ENCODE measurements at places on chromosomes 16 and 17.

DNA sequence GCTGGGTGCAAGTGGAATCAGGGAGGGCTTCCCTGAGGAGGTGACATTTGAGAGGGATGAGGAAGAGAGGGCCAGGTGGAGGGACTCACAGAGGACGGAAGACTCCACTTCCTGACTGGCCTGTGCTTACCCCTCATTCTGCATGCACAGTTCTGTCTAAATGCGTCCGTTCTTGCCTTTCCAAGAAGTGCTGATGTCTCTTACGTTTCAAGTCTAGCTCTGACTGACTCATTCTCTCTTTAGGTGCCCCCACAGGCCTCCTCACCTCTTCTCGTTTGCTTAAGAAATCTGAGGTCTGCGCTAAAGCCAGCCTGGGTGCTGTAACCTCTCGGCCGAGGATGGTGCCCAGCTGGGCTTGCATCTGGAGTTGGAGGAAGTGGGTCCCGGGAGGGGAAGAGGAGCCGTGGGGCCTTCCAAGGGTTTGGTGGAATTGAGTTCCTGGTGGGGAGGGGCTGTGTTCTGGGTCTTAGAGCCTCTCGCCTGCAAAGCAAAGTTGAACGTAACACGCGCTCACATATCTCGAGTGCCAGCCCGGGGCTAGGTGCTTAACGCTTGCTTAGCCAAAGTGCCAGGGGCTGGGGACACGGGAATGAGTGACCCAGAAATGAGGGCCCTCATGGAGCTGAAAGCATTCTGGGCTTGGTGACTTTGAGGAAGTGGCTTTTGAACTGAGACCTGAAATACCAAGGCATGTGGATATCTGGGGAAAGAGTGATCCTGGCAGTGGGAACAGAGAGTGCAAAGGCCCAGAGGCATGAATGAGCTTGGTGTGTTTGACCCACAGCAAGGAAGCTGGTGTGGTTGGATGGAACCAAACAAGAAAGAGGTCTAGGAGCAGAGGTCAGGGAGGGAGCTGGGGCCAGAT, 4.8 kb downstream of the IL4R start:
- DNase-seq, result peak; percentile 82

- no peak for DNase-seq
These were observed 483.1 kb downstream of the CDH11 start for GRCh38 chr16:64638766-64639165.

- DNase-seq, result no peak
These were observed 185.5 kb upstream of the NLRP1 start for GRCh38 chr17:5769593-5770354.

- no peak for DNase-seq
These were observed 382.8 kb downstream of the SEC14L1 start for GRCh38 chr17:77523540-77523939.

DNA sequence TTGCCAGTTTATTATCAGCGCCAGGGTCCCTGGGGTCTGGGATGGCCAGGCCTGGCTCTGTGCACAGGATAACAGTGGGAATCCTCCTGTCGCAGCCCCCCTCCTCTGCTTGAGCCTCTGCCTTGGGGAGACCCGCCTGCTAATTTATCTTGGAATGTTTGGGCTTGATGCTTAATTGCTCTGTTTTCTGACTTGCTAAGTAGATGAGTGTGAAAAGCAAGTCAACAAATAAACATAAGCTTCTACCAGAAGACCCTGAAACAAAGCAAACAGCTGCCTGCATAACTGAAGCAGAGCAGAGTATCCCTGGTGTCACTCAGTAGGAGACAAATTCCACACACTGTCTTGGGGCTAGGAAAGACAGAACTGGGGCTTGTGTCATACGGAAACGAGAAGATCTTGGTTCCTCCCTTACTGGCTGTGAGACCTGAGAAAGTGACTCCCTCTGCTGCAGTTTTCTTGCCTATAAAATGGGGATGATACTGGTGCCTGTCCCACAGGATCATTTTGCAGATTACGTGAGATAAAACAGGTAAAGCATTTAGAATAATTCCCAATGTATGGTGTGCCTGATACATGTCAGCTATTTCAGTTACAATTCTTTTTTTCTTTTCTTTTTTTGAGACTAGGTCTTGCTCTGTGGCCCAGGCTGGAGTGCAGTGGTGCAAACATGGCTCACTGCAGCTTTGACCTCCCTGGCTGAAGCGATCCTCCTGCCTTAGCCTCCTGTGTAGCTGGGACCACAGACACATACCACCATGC, 44.8 kb upstream of the IRX3 start:
- no peak for DNase-seq

DNA sequence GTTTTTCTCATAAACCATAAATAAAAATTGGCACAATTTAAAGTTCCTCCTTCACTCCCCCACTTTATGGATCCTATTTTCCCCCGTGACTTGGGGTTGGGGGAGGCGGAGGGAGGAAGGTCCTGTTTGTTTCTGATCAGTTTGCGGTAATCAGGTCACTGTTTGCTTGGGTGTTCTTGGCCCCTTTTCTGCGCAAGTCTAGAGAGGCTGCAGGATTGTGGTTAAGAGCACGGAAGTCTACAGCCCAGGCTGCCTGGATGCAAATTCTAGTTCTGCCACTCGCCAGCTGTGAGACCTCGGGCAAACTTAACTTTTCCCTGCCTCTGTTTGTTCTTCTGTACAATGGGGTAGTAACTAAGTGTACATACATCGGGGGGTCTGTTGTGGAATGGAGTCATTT, 12.1 kb downstream of the ATP2C2 start:
- no peak for DNase-seq

GRCh38 chr16:77085981-77086380, 105.0 kb upstream of the MON1B start:
- no peak for DNase-seq

DNA sequence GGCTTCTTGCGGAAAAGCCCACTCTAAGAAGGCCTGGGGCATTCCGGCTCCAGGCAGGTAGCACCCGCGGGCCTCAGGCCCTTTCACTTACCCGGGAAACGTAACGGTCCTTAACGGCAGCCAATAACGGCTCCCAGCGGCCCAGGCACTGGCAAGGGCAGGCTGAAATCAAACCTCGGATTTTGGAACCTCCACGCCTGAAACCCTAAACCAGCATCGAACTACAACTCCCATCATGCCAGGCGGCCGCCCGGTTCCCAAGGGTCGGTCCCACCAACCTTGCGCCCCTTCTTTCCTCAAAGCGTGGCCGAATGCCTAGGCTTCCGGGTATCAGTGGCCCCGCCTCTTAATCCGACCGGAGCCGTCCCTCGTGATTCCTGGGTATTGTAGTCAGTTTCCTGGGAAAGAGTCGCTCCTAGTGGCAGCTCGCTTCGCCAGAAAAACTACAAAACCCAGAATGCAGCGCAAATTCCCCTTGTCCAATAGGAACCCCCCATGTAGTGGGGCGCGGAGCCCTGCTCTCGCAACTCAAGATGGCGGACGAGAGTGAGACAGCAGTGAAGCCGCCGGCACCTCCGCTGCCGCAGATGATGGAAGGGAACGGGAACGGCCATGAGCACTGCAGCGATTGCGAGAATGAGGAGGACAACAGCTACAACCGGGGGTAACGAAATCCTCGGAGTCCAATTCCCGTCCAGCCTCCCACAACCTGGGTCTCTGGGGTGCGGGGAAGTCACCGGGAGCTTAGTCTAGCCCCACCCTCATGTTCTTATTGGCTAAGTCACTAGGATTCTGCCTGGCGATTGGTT, at the start of gene NMT1:
NMT1 (plus strand) TSS at position 521 of the 809 bp plus-strand sequence; CDS start at position 534, 13 bp downstream.
- DNase-seq, result peak; percentile 99

DNA sequence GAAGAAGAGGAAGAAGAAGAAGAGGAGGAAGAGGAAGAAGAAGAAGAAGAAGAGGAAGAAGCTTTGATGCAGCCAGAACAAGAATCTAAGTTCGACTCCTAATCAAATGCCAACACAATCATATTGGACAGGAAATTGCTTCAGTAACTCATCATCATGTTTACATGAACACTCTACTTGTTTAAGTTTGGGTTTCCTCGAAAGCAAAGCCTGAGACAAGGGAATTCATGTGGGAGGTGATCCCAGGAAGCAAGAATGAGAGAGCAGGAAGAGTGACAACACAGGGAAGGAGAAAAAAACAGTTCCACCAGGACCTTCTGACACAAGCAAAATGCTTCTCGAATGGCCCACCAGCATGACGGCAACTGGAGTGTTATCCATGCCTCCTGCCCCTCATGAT, 279.0 kb downstream of the PMP22 start:
- no peak for DNase-seq

GRCh38 chr17:73271072-73271471, 9.4 kb upstream of the CPSF4L start:
- DNase-seq, result no peak

- no peak for DNase-seq
These were observed 3.3 kb downstream of the LRRC36 start for GRCh38 chr16:67329901-67330300.

DNA sequence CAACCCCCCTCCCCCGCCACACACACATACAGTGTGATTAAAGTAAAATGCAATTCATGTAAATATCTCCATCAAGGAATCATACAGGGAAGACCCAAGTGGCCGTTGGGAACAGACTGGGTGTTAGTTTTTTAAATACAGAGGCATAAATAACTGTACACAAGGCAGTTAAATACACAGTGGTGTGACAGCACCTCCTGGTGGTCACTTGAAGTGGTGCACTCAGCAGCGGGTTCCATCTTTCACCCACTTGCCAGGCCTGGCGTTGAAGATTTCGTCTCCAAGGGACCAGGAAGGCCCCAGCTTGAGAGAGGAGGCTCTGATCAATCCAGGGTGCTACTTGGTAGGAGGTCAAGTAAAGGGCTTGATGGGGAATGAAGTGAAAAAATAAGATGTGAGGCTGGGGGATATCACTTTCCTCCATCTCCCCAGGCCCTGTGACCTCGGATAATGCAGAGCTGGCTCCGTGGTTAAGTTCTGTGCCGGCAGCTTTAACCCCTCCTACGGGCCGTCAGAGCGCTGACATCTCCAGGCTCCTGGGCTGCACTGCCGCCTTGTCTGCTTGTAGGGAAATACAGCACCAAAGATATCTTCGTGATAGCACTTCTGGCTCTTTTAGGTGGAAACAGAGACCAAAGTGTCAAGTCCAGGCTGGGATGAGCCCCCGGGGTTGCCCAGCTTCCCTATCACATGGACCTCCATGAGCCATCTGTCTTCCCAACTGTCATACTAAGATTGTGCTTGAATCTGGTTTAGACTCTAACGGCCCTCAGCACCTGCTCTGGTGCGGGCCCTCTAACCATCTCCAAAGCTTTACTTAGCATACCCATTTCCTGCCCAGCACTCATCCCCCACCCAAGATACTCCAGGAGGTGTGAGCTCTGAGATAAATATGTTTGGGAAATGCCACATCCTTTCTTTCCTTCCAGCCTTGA, 20.7 kb downstream of the LGALS9 start:
- DNase-seq, result peak; percentile 73

- peak; percentile 70 for DNase-seq
These were observed 45.9 kb downstream of the SOCS3 start for GRCh38 chr17:78313735-78314648.

- DNase-seq, result no peak
These were observed 15.8 kb downstream of the KRABD2 start for GRCh38 chr17:8360751-8361150.

DNA sequence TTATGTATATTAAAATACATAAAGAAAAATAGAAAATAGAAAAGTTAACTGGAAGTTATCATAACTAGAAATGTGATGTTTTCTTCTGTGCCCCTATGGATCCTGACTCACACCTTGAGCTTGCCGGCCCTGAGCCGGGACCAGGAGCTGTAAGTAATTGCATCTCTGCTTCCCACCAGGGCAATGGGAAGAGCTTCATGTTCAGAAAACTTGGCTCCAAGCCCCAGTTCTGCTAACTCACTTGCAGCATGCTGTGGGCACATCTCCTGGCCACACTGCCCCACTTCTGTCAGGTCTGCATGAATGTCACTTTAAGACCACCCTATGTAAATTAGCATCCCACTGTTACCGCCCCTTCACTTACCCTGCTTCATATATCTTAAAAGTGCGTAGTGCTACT, 37.2 kb downstream of the GNAO1 start:
- DNase-seq, result no peak

DNA sequence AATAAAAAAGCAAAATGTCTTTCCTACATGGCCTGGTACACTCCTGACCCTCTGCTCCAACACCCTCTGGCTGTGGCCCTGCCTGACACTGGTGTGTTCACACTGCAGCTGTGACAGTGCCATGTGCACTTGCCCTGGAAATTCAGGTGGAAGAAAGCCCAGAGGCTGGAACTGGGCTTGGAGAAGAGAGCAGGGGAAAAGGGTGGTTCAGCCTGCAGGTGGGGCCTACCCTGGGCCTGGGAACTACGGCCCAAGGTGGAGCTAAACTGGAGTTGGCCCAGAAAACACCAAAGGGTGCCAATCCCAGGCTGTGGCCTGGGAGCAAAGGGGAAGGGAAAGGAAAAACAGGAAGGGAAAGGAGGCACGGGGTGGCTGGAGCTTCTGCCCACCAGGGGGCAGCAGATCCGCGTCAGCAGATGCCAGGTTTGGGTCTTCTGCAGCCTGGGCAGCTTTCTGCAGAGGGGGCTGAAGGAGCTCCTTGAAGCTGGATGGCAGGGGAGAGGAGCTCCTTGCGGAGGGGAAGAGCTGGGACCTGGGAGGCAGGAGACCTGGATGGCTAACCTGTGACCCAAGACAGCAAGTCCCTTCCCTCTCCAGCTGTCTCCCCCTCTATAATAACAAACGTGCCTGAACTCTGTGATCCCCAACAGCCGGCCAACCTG, 15.4 kb upstream of the CTCF start:
- DNase-seq, result peak; percentile 76

DNA sequence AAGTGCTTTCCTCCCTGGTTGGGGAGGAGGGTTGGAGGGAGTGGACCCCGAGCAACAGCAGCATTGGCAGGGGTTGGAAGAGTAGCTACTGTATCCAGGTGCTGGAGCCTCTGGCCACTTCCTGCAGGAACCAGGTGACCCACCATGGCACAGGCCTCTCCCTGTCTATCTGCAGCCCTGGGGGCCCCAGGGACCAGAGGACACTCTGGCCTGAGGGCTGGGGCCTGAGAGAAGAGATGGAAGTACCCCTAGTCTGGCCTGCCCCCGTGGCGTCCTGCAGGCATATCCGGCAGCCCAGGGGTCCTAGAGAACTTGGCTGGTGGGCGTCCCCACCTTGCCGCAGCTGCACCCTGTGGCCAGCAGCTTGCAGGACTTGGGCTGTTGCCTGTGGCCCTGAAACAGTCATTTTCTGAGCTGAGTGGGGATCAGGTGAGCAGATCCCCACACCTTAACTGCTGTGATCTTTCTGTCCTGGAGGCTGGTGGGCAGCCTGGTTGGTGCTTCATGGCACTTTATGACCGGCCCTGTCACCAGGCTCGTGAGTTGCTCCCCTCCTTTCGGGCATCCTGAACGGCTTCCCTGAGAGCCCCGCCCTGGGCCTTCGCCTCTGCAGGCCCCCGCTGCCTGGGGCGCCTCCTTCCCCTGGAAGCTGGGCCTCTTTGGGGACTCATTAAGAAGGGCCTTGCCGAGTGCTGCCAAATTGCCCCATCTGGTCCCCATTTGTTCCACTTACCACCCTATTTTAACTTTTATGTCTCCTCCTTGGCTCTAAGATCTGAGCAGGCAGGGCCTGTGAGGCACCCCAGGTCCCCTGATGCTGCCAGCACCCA, 298.6 kb downstream of the SEC14L1 start:
- no peak for DNase-seq

- DNase-seq, result peak; percentile 68
These were observed 21.2 kb downstream of the SOCS3 start for GRCh38 chr17:78338486-78339259.
